ENCODE measurements at places on chromosomes 2 and 18.

DNA sequence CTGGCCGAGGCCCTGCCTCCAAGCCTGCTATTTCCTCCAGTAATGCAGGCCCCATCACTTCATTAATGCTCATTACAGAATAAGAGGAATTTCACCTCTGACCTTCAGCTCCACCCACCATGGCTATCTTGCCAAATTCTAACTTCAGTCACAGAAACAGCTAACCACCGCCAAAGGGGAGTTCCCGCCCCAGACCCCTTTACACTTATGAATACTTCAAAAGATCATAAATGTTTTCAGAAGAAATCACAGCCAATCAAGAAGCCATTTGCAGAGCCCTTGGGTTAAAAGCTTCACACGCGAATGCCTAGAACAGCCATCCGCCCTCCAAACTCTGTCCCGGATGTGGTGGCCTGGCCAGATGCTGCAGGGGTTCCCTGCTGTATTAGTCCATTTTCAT is 73.8 kb upstream of the TWIST2 start:
- DNase-seq: no peak

- peak; percentile 84 for DNase-seq
These were observed 3.3 kb upstream of the ADAM17 start for GRCh38 chr2:9558948-9559381.

DNA sequence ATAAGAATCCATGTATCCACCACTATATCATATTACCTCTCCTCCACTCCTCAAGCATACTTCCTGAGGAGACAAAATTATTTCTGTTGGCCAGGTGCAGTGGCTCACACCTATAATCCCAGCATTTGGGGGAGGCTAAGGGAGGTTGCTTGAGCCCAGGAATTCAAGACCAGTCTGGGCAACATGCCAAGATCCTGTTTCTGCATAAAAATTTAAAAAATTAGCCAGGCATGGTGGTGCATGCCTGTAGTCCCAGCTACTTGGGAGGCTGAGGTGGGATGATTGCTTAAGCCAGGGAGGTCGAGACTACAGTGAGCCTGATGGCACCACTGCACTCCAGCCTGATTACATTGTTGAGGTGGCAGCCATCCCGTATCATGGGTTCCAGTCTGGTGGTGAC is 9.2 kb downstream of the INHA start:
- DNase-seq: no peak

DNA sequence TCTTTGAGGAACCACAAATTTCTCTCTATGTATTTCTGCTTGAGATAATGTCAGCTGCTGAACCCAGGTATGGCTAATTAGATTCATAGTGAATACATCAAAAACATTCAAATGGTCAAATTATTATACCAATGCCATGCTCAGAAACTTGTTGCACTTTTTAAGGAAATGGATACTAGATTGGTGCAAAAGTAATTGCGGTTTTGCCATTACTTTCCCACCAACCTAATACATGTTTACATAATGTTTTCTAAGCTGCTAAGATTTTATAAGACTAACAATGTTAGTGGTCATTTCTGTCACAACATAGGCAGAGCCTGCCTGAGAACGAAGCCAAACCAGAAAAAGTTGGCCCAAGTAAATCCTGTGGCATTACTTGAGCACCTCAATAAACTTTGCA is 568.2 kb upstream of the LRATD1 start:
- no peak for DNase-seq

GRCh38 chr2:66925128-66925527 is 472.0 kb upstream of the ETAA1 start:
- DNase-seq: no peak

GRCh38 chr2:101638181-101638711 is 59.3 kb upstream of the MAP4K4 start:
- DNase-seq: no peak

GRCh38 chr2:197969391-197969893 is 165.0 kb downstream of the PLCL1 start:
- peak; percentile 15 for DNase-seq

DNA sequence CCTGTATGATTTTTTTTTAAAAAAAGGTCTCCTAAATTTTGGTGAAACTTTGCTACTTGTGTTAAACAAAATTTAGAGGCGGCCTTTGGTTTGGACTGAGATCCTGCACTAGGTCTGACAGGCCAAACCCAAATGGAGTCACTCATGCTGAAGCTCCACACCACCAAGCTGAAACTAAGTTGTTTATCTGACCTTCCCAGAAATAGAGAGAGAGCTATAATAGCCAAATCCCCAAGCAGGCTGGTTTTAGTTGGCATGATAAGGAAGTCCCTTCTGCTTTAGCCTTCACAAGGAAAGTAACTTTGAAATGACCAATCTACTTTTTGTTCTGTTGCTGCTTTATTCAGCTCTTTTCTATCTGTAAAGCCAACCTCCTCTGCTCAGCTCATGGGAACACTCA is 17.1 kb upstream of the THUMPD2 start:
- DNase-seq: no peak

DNA sequence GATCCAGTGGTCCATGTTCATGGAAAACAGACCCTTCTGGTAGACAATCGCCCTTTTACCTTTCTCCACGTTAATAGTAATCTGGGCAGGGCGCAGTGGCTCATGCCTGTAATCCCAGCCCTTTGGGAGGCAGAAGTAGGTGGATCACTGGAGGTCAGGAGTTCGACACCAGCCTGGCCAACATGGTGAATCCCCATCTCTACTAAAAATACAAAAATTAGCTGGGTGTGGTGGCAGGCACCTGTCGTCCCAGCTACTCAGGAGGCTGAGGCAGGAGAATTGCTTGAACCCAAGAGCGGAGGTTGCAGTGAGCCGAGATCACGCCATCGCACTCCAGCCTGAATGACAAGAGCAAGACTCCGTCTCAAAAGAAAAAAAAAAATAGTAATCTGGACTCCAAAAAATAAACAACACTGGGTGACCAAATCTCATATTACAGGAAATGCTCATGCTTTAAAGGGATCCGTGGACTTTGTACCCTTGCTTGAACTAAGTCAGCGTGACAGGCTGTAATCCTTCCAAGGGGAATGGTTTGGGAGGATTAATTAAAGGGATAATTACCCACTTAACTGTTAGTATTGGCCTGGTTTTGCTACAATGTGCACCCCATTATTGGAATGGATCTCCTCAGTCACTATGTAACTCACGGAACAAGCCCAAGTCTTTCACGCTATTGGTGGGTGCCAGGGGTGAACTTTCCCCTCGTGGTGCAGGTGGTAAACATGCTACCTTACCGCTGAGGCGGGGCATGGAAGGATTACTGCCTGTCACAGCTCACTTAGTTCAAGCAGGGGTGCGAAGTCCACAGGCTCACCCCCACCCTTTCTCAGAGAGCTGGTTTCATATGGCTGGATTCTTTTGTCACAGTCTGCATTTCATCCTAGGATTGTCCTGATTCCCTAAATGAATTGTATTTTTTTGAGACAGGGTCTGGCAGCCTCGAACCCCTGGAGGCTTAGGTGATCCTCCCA is 36.7 kb downstream of the PROC start:
- peak; percentile 12 for DNase-seq

DNA sequence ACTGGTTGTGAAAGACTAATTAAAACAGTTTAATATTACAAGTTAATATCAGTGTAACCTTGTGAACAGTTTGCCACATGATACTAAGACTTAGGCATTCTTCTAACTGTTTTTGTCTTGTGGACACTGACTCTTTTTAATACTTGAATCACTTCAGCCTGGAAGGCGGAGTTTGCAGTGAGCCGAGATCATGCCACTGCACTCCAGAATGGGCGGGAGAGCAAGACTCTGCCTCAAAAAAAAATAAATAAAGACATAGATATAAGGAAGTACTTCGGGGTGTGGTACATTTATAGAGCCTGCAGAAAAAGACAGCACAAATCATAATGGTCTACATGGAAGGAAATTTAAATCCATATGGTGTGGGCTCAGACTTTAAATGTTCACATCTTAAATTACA is 300.4 kb upstream of the NETO1 start:
- no peak for DNase-seq

GRCh38 chr2:205032093-205032551 is 486.8 kb downstream of the PARD3B start:
- no peak for DNase-seq

DNA sequence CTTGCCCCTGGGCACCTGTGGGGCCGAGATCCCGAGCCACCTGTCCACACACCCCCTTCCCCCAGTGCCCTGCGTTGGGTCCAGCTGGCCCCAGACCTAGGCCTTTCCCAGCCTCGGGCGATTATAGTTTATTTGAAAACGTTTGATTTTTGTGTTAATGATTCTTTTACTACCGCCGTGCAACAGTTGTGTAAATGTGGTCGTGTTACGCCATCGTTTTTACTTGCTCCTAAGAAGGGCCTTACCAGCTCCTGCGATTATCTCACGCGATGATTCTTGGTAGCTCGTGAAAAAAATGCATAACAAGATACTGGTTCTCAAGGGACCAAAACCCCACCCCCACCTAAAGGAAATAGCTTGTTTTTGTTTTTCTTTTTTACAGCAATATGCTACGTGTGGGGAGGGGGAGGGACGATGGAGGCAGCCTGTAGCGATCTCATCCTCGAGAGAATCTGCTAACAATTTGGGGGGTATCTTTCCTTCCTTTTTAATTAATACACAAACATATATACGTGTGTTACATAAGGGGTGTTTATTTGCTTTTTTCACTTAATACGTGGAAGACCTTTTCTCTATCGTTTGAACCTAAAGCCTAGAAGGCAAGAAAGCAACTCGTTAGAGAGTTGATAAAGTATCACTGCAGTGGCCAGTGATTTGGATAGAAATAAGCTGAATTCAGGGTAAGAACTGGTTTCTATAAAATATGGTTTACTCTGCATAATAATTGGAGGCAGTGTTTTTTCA is 1.0 kb downstream of the ZDBF2 start:
- DNase-seq: no peak

DNA sequence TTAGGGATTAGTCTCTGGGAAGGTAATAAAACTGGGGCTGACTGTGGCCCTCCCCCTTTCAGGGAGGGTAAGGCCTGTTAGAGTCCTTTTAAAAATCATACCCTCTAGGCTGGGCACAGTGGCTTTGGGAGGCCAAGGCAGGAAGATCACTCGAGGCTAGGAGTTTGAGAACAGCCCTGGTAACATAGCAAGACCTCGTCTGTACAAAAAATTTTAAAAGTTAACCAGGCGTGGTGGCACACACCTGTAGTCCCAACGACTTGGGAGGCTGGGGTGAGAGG is 118.7 kb downstream of the STPG4 start:
- no peak for DNase-seq

DNA sequence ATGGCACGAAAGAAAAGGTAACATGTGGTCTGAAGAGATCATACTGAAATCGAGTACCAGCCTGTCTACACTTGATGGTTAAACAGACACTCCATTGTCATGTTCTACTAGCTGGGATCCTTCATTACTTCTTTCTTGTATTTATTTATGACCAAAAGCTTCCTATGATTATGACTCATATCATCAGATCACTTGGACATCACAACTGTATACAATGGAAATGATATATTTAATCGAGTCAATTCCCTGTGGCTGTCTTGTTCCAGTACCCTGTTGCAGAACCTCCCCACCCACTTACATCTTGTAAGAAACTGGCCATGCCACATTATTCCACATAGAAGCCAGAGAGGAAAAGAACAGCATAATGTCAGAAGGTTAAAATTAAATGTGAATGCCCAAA is 358.9 kb downstream of the ZEB2 start:
- DNase-seq: no peak

DNA sequence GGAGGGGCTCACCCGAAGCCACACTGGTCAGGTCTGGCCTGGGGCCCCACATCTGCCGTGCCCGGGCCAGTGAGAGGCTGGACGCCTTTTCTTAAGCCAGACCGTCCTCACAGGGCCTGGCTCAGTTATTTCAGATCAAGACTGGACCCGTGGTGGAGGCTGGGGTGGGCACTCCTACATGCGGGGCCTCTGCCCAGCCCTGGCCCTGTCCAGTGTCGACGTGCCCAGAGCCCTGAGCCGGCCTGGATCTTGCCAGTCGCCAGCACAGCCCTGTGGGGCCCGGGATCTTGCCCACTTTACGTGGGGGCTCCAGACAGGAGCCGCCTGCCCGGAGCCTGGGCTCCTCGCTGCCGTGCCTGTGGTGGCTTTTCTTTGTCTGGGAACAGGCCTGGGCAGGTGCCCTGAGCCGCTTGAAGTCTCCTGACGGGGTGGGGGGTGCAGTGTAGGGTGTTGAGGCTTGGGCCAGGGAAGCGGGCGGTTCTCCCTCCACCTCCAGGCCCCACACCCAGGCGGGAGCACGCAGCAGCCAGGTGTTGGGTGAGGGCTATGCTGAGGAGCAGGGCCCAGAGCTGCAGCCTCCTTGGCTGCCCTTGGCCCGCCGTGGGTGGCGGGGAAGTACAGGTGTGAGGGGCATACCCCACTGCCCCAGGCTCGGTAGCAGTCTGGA is 6.0 kb downstream of the GPC1 start:
- DNase-seq: no peak

- DNase-seq: no peak
These were observed 941 bp downstream of the ZAP70 start for GRCh38 chr2:97714084-97714949.

GRCh38 chr2:19667085-19667484 is 234.7 kb downstream of the TTC32 start:
- DNase-seq: no peak

DNA sequence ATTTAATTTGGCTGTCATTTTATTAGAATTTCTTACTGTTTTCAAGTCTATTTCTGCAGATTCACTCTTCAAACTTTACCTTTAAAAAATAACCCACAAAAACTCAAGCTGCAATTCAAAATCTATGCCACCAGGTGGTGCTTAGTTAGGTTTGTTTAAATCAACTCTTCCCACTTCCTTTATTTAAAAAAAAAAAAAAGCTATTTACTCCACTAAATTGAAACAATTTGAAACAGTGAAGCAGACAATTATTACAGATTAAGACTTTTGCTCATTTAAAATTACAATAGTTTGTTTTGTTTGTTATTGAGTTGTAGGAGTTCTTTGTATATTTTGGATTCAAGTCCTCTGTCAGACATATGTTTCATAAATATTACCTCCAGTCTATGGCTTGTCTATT is 300.0 kb downstream of the PDE11A start:
- DNase-seq: no peak

DNA sequence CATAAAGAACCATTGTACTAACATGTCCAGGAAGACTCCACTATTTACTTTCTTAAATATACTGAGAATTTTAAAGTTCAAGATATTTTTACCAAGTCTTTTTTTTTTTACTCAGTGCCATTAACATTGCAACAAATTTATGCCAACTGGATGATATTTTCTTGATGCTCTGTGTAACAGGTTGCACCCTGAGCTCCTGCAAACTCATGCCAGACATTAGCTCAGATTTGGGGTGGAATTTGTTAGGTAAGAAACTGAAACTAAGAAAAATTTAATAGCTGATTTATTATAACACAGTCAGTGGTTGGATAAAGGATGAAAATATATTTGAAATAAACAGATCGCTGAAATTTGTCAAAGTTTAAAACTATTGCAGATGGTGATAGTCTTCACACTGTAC is 228.6 kb upstream of the SPHKAP start:
- DNase-seq: no peak

GRCh38 chr18:74496508-74497323 is 553 bp downstream of the CNDP2 start:
- DNase-seq: no peak

DNA sequence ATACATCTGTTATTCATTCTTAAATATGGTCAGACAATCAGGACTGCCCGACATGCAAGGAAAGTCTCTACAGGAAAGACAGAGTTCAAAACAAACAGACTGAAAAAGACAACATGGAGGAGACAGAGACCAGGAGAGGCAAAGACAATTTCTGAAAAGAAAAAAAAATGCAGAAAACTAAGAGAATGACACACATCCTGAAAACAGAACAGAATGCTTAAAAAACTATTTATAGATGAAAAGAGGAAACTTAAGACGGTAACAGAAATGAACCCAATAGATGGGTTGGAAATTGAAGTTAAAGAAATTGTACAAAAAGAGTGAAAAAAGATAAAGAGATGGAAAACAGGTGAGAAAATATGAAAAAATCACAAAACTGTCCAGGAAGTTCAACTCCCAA is 95.7 kb downstream of the BCL2 start:
- DNase-seq: no peak
